ENCODE measurements at places on chromosomes 16 and 17.

DNA sequence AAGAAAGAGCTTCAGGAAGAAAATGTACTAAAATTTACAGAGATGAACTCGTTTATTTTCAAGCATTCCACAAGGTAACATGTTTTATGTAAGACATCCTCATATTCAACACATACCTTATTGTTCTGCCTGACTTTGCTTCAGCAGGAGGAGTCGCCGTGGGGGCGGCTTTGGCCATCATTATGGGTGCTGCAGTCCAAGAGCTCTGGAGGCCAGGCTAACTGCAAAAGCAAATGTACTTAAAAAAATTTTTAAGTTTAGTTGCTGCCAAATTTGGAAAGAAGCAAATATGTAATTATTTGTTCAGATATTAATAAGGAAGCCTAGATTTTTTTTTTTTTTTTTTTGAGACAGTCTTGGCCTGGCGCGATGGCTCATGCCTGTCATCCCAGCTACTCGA is 4.1 kb upstream of the SPG7 start:
- DNase-seq, result no peak

DNA sequence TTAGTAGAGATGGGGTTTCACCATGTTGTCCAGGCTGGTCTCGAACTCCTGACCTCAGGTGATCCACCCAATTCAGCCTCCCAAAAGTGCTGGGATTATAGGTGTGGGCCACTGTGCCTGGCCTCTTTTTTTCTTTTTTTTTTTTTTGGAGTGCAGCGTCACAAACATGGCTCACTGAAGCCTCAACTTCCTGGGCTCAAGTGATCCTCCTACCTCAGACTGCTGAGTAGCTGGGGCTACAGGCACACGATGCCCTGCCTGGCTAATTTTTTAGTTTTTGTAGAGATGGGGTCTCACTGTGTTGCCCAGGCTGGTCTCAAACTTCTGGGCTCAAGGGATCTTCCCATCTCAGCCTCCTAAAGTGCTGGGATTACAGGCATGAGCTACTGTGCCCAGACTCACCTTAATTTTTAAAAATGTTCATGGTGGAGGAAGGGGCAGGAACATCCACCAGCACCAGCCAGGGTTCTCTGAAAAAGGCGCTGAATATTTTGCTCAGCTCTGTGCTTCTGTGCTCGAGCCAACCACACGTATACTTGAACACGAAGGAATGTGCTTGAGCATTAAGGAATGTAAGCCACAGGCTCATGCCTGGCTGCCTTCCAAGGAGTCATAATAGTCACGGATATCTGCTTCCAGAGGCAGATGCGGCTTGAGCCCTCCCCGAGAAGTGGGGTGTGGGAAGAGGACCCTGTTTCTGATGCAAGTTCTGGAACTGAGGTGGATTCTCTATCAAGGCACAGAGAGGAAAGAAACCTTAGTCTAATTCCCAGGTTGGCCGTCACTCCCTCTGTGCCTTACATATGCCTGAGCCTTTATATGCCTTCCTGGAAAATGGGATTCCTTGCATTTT is 65.5 kb upstream of the CREBBP start:
- peak; percentile 99 for DNase-seq

- DNase-seq, result peak; percentile 86
Measured at GRCh38 chr17:45277216-45277849, 15.4 kb upstream of the SPATA32 start.

DNA sequence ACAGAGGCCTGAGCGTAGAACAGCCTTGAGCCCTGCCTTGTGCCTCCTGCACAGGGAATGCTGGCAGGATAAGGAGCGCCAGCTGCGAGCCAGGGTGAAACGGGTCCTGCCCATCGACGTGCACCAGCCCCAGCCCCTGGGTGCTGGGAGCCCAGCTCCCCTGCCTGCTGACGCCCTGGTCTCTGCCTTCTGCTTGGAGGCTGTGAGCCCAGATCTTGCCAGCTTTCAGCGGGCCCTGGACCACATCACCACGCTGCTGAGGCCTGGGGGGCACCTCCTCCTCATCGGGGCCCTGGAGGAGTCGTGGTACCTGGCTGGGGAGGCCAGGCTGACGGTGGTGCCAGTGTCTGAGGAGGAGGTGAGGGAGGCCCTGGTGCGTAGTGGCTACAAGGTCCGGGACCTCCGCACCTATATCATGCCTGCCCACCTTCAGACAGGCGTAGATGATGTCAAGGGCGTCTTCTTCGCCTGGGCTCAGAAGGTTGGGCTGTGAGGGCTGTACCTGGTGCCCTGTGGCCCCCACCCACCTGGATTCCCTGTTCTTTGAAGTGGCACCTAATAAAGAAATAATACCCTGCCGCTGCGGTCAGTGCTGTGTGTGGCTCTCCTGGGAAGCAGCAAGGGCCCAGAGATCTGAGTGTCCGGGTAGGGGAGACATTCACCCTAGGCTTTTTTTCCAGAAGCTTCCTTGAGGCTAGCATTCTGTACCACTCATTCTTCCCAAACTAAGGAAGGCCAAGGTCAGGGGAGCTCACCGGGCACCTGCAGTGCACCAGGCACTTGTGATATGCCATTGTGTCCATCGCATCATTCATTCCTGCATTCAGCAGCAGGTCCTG is 1.9 kb downstream of the PNMT start:
- no peak for DNase-seq

- no peak for DNase-seq
Measured at GRCh38 chr16:3243882-3244281, 8.9 kb upstream of the ZNF200 start.

DNA sequence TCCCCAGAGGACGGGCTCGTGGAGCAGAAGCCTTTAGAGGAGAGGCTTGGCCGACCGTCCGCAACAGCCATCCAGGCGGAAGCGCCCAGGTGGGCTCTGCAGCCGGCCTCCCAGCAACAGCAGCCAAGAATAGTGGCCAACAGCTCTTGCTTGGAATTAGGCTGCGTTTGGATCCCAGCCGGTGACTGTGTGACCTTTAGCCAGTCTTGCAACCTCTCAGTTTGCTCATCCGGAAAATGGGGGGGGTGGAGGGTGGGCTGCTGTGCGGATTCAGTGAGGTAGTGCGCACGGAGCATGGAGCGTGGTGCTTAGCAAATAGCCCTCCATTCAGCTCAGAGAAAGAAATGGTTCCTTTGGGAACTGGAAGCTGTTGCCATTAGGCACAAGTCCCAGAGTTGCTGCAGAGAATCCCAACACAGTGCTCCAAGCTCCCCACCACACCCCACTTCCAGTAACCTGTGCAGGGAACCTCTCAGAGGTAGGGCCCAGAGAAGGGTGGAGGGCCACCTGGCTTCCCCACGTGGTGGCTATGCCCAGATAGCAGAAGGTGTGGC is 46.7 kb downstream of the RTN4RL1 start:
- DNase-seq, result no peak

- peak; percentile 49 for DNase-seq
Measured at GRCh38 chr17:61415374-61416210, 15.9 kb downstream of the TBX2 start.

- no peak for DNase-seq
Measured at GRCh38 chr16:2820836-2821486, 3.9 kb downstream of the PRSS21 start.
